NCI-H2171 (cell line): ENCODE measurements at places on chromosomes 1 and 21.

GRCh38 chr1:46677339-46677738, 5.7 kb downstream of the TEX38 start:
- DNase-seq = no peak

DNA sequence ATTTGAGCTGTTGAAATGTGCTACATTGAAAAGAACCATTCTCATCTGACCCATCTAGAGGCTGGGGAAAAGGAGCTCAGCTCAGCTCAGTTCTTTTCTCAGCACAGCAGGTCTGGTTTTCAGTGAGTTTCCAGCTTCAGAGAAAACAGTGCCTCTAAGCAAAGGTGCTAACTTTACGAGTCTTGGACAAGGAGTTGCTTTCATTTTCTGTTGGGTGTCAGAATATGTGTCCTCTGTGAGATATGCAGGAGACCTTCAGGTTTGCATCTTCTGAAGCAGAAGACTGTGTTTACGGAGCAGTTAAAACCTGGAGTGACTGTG, 321.3 kb upstream of the USP24 start:
- no peak for DNase-seq

- no peak for DNase-seq
Measured at GRCh38 chr1:68542586-68542985, 45.7 kb upstream of the DEPDC1 start.

GRCh38 chr1:232283864-232284263, 346.1 kb downstream of the SIPA1L2 start:
- DNase-seq = no peak

GRCh38 chr1:17643861-17644703, 104.6 kb downstream of the ARHGEF10L start:
- no peak for DNase-seq

GRCh38 chr1:9626201-9626608, 25.3 kb upstream of the PIK3CD start:
- no peak for DNase-seq

DNA sequence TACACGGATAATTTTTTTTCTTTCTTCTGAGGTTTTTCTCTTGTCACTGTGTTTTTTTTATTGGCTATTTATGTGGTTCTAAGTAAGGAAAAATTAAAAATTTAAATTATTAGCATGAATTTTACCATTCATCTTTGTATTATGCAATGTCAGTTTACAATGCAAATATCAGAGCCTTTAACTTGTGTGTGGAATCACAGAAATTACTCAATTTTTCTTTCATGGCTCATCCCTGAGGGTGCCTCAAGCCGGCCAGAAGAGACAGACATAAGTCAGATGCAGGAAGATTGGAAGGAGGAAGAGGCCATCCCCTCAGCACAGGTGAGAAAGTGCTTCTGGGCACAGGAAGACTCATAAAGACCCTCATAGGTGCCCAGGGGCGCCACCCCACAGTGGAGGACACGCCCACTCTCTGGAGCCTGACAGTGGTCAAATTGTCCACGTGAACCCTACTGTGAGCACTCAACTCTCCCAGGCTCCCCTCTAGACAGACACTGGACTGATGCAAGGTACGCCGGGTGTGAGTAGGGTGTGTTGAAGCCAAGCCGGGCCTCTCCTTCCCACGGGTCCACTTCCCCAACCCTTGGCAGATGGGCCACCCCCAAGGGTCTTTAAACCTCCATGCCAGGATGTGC, 9.5 kb upstream of the LDLRAP1 start:
- DNase-seq = no peak

DNA sequence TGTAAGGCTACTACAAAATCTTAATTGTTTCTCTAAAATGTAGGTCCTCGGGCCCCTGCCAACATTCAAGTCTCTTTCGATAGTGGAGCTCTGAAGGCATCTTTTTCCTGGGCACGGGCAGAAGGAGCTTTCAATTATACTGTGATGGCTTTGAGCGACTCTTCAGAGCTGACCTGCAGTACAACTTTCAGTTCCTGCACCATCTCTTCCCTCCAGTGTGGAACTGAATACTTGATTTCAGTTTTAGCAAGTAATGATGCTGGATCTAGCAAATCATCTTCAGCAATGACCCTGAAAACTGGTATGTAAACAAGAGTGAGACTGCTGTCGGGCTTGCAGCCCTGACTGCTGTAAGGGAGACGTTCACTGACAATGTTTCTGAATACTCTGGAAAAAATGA, 9.6 kb downstream of the FNDC7 start:
- DNase-seq = no peak

DNA sequence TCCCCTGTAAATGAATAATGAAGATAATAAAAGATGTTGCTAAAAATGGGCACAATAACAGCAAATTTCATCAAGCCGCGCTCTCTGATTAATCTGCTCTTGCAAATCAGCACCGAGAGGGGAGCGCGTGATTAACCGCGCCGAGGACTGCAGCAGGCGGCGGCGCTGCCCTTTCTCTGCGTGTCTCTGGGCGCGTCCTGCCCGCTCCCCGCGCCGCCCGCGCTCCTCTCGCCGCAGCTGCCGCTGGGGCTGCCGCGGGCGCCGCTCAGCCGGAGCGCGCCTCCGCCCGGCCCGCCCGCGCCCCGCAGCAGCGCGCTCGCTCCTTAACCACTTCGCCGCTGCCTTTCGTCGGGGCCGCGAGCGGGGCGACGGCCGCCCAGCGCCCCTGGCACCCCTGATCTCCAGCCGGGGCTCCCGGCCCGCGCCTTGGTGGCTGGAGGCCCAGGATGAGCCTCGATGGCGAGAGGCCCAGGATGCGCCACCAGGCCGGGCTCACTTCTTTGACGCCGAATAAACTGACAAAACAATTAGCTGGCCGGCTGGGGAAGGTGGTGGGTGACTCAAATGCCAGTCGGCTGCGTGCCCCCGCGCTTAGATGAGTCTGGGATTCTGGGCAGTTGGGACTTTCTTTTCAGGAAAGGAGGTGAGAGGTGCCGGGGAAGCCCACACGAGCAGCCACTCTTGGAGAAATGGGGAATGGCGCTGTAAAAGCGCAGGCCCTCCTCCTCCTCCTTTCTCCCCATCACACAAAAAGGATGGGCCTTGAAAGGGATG, 221.4 kb upstream of the PKN2 start:
- no peak for DNase-seq

- DNase-seq = no peak
Measured at GRCh38 chr1:180053594-180054567, 99.3 kb downstream of the CEP350 start.

- DNase-seq = no peak
Measured at GRCh38 chr1:27574001-27574781, 29.8 kb downstream of the AHDC1 start.
